ENCODE measurements at places on chromosomes 2 and 18.

GRCh38 chr2:241391892-241392665 is 36.0 kb downstream of the FARP2 start:
- DNase-seq, result no peak

DNA sequence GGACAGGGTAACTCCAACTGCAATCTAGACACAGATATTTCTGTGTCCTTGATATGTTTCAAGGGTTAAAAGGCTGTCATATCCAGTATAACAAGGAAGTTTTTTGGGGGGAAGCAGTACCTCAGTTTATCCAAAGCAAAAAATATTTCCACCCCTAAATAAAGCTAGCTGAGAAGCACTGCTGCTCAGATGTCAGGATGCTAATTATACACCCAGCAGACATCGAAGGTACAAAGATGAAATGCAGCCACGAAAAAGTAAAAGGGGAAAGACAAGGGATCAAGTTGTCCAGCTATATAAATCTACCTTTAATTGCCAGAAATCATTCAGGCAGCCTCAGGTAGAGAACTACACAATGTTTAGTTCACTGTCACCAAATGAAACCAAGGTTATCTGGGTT is 26.2 kb downstream of the ELAC1 start:
- no peak for DNase-seq

DNA sequence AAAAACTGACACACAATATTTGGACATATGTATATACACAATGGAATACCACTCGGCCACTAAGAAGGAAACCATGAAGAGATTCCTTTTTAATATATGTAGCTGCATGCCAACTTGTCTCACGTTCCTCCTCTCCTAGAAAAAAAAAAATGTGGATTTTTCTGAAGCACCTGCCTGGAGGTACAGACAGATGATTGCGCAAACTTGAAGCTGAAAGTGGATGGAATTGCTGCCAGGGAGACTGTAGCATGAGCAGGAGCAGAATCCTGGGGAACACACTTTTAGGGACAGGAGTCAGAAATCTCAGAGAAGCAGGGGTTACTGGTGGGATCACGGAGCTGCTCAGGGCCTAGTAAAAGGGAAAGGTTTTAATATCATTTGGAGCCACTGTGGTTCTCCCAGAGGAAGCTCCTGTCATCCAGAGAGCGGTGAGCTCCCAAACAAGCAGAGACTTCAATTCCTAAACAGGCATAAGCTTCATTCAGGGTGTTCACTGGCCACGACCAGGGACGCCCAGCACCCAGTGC is 640 bp upstream of the SPR start:
- no peak for DNase-seq

DNA sequence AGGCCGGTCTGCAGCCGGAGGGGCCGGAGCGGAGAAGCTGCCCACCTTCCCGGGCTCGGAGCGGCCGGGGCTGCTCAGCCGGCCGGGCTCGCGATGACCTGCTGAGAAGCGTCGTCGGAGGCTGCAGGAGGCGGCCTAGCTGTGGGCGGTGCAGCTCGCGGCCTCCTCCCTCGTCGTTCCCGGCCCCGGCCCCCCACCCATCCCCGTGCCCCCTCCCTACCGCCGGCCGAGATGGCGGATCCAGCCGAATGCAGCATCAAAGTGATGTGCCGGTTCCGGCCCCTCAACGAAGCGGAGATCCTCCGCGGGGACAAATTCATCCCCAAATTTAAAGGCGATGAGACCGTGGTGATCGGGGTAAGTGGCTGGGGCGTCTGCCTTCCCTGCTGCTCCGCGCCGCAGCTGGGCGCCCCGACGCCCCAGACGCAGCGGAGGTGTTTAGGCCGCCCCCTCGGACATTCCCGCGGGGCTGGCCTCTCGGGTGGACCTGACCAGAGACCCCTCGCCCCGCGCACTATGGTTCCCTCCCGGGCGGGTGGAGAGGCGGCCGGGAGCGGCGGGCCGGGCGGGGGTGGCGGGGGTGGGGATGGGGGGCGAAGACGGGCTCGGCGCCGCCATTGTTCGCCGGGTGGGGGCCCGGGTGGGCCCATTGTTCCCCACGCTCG is 492 bp downstream of the KIF5C start:
- DNase-seq, result no peak

DNA sequence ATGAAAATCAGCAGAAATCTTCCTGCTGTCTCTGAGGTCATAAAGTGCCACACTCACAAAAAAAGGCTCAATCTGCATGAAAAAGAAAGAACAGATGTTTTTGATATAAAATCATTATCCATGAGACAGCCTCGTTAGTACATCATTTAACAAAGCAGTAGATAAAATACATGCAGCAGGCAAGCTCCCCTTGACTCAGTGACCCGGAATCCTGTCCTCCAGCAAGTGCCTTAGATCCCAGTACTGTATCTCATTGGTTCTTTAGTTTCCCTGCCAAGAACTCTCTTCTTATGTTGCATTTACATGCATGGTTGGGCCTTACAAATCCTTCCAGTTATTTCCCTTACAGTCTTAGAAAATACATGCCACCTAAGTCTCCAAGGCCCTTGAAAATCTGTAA is 148.9 kb upstream of the CCDC195 start:
- no peak for DNase-seq

- DNase-seq, result no peak
Measured at GRCh38 chr2:113848758-113849415, 41.0 kb upstream of the ACTR3 start.

DNA sequence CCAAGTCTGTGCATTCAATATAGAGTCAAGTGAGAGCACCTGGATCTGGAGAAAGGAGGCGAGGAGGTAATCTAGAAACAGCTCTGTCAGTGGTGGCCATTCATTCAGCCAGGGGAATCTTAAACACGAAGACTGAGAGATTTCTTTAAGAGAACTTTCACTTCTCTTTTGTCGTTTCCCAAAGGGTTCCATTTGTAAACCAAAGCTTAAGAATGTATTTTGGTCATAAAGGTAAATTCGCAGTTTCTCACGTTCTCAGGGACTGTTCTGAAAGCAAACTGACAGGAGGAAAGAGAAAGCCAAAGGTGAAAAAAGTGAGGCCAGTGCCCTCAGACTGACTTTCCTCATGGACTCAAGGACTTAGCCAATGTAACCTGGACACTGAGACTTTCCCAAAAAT is 513.5 kb downstream of the CMPK2 start:
- no peak for DNase-seq

- DNase-seq, result no peak
Measured at GRCh38 chr2:207530160-207531031, 634 bp downstream of the CREB1 start.

- no peak for DNase-seq
Measured at GRCh38 chr2:186862869-186863709, 14.1 kb upstream of the ZSWIM2 start.

DNA sequence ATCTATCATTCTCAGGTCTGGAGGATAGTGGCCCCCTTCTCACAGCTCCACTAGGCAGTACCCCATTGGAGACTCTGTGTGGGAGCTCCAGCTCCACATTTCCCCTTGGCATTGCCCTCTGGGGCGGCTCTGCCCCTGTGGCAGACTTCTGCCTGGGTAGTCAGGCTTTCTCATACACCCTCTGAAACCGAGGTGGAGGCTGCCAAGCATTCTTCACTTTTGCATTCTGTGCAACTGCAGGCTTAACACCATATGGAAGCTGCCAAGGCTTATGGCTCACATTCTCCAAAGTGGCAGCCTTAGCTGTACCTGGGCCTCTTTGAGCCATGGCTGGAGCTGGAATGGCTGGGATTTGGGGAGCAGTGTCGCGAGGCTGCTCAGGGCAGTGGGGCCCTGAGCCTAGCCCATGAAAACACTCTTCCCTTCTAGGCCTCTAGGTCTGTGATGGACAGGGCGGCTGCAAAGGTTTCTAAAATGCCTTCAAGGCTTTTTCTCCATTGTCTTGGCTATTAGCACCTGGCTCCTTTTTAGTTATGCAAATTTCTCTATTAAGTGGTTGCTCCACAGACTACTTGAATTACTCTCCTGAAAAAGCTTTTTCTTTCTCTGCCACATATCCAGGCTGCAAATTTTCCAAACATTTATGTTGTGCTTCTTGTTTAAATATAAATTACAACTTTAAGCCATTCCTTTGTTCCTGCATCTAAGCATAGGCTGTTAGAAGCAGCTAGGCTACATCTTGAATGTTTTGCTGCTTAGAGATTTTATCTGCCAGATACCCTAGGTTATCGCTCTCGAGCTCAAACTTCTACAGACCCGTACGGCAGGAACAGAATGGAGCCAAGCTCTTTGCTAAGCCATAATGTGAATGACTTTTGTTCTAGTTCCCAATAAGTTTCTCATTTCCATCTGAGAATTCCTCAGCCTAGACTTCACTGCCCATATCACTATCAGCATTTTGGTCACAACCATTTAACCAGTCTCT is 206.5 kb downstream of the CPS1 start:
- no peak for DNase-seq

DNA sequence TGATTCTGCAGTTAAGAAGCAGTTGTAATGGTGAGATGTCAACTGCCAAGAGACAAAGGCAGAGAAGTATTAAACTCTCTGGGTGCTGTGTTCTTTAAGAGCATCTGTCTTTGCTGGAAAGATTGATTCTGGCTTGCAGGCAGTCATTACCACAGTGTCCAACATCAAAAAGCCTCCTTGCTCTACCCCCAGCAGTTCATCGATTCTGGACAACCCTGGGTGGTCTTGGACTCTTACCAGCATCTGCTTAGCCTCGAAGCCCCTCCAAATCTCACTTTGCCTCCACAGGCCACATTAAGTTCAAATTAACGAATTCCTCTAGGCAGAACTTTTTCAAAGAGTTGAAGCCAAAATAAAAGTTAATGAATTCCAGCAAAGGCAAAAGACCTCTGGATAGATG is 1061.4 kb downstream of the TSN start:
- no peak for DNase-seq

- no peak for DNase-seq
Measured at GRCh38 chr18:12088731-12089375, 4.8 kb upstream of the ANKRD62 start.

GRCh38 chr2:30960213-30960612 is 153.0 kb upstream of the CAPN13 start:
- DNase-seq, result no peak

- no peak for DNase-seq
Measured at GRCh38 chr18:54671291-54671881, 80.3 kb downstream of the DYNAP start.

Measured in esophagus squamous epithelium (tissue), 5 donors.